Kidney (tissue), 22 donors: ENCODE measurements at places on chromosomes 12 and 14.
A peak's percentile ranks its signal among the peaks of the same experiment; 100 is the strongest.

DNA sequence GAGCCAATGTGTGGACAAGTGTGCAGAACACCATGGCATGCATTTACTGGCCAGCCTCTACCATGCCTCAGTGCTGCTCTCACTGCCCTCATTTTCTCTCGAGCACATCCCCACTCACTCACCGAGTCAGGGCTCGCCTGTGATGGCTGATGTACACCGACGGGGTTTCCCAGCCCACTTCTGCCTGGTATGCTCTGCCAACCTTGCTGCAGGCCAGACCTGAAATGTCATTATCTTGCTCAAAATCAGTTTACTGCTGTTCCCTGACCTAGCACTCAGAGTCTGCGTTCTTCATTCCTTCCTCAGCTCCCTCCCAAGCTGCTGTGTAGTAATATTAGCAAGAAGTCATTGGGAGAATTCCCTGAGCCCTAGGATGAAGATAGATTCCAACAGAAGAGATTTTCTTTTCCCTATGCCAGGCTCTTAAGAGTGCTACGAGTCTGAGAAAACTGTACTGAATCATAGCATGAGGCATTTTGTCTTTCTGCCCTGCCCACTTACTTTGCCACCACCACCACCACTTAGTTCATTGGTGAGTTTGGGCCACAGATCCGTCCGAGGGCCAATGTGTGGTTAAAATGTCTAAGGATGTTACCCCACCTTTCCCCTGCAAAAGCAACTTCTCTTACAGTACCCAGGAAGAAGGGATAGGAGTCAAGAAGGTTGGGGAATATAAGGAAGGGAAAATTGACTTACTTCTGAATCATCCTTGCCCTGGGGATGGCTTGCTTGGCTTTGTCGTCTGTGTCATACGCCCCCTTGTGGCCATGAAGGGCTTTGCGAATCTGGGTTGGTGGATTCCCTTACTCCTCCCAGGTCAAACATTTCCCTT is 51.0 kb downstream of the BMAL2 start:
- peak; percentile 82 for DNase-seq

DNA sequence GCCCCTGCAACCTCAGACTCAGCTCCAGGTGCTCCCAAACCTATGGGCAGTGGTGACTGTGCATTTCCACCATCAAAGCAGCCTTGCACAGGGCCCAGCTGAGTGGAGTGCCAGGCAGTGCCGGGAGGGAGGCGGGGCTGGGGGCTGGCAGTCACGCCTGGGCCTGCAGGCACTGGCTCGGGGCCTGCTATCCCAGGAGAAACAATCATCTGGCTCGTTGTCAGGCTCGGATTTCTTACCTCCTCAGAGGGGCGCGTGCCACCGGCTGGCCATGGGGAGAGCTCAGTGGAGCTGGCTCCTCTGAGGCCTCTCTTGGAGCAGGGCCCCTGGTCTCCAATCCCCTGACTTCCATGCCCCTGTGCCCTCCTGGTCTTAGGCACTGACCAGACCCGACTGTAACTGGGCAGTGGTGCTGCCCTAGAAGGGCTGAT is 20.2 kb upstream of the PPP1R13B start:
- DNase-seq: peak; percentile 88

DNA sequence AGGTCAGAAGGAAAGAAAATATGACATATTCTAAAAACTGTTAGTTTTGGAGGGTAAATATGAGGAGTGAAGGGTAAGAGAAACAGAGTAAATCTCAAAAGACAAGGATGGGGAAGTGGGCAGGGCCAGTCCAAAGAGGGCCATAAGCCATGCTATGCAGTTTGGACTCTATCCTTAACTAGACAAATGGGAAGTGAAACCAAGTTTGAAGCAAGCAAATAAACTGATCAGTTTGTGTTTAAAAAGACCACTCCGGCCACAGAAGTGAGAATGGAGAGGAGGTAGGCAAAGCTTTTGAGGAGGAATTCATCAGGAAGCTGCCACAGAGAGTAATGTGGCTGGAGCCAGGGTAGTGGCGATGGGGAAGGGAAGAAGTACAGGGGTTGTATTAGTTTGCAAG is 37.5 kb upstream of the DAAM1 start:
- no peak for DNase-seq

DNA sequence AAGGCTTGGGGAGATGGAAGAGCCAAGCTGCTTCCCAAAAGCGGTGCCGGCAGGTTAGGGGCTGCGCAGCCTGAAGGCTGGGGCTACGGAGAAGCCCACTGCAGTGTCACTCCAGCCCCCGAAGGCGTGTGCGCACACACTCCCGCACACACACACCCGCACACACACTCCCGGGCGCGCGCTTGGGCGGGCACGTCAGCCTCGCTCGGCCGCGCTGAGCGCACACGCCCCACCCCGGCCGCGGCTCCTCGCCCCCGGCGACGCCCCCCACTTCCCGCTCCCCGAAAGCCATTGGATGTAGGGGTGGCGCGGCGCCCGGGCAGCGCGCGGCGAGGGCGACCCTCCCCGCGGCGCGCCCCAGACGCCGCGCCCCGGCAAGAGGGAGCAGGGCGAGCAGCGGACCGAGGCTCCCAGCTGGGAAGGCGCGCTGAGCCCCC is at the start of gene KCNK10:
Gene KCNK10 (minus strand): TSS at position 184 of the 437 bp plus-strand sequence. CDS start 471 bp downstream, outside the sequence.
- DNase-seq: no peak

DNA sequence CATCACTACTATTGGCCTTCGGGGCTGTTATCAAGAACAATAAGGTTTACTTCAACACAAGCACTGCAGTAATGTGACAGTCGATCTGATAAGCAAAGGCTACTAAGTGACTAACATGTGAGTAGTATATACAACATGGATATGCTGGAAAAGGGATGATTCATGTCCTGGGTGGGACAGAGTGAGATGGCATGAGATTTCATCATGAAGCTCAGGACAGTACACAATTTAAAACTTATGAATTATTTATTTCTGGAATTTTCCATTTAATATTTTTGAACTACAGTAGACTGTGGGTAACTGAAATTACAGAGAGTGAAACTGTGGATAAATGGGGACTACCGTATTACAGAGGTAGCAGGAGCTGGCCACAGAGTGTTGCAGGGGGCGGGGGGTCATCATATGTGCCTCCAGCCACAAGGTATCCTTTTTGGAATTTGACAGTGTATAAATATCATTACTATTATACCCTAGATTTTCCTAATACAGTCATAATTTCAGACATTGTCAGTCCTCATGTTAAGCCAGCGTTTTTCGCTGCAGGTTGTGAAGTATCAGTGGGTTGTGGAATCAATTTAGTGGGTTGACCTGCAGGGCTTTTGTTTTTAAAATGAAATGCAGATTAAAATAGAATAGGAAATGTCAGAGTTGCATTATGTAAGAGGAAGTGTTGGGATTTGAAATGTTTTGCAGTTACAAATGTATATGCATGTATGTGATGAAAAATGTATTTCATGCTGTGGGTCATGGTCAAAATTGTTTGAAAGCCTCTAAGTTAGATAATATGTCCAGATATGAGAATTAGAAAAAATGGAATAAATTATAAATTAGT is 148.0 kb upstream of the NUDT4 start:
- no peak for DNase-seq

GRCh38 chr12:69949311-69950002 is 124.4 kb downstream of the MYRFL start:
- no peak for DNase-seq

GRCh38 chr14:95370076-95370475 is 50.4 kb upstream of the CLMN start:
- no peak for DNase-seq

- peak; percentile 67 for DNase-seq
Measured at GRCh38 chr12:65881348-65881961, 57.2 kb downstream of the HMGA2 start.

DNA sequence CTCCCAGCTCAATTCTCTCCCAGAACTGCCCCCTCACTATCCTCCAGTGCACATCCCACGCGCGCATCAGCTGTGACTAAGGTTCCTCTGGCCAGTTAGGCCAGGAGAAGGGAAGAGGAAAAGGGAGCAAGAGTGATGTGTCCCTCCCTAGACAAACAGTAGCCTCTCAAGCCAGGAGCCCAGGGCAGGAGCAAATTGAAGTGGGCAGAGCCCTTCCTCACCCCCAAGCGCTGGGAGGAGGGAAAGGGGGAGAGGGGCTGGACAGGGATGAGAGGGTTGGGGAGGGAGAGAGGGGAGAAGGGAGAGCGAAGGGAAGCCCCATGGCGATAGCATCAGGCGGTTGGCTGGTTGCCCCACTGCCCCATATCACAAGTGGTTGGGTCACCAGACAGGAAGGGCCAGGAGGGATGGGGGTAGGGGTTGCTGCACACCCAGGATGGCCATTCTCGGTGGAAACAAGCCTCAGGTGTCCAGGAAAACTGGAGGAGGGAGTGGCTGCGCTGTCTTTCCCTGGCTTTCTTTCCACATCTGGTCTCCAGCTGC is 1.1 kb downstream of the CD63 start:
- DNase-seq: peak; percentile 67

DNA sequence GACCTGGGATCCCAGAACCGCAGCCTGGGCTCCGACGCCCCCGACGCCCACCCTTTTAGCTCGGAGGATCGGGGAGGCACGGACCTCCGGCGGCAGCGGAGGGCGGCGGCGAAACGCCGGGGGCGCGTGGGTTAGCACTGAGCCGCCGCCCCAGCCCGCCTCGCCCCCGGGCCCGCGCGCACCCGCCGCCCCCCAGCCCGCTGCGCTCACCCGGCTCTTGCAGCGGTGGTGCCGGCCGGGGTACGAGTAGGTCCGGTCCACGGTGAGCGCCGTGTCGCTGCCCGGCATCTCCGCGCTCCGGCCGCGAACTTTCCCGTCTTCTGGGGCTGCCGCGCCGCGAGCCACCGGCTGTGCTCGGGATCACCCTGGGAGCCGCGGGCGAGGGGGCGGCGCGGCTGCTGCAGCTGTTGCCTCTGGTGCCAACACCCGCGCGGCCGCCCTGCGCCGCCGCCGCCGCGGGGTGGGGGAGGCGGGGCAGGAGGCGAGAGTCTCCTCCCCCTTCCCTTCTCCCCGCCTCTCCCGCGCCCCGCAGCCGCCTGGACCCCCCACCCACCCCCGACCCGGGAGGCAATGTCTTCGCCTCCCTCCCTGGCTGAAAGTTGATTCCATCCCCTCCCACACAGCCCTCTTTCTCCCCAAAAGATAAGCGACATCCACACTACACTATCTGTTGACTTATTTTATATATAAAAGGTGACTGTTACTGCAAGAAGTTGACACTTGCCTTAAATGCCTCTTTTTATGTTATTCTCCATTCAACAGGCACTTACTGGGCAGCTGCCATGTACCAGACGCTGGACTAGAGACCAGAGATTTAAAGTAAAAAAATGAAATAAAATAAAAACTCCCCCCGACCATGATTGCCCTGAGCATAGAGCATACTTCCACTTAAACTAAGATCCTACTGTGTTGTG is at the start of gene TMCC3:
Gene TMCC3 (minus strand): TSS at position 415 of the 914 bp plus-strand sequence. CDS start 127 bp downstream, at position 288.
- peak; percentile 77 for DNase-seq

GRCh38 chr12:96403870-96404269 is 3.6 kb upstream of the CDK17 start:
- DNase-seq: no peak

DNA sequence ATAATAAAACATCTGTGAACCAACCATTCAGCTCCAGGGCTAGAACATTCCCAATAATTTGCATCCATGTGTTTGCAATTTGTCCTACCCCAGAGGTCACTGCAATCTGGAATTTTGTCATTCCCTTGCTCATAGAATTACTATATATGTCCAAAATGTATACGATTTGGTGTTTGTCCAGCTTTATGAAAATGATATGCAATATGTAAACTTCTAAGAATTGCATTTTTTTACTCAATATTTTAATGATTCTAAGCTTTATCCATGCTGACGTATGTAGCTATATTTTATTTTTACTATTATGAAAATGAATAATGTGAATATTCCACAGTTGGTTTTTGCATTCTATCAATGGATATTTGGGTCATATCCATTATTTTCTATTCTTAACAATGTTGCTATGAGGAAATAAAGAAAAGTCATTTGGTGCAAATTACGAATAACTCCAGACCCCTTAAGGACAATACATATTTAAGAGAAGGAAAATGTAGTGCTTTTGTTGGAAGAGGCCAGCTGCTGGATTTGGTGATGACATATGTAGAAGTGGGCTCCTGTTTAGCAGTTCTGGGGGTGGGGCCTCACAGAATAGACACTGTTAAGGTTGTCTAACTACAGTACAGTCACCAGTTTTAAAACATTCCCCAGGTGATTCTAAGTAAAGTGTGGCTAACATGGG is 139.4 kb downstream of the SLC38A4 start:
- no peak for DNase-seq

GRCh38 chr12:96400631-96401075 is 414 bp upstream of the CDK17 start:
- peak; percentile 75 for DNase-seq

GRCh38 chr12:130880411-130880885 is 8.6 kb downstream of the RAN start:
- no peak for DNase-seq

GRCh38 chr12:127051139-127051538 is 1215.8 kb upstream of the TMEM132C start:
- no peak for DNase-seq

DNA sequence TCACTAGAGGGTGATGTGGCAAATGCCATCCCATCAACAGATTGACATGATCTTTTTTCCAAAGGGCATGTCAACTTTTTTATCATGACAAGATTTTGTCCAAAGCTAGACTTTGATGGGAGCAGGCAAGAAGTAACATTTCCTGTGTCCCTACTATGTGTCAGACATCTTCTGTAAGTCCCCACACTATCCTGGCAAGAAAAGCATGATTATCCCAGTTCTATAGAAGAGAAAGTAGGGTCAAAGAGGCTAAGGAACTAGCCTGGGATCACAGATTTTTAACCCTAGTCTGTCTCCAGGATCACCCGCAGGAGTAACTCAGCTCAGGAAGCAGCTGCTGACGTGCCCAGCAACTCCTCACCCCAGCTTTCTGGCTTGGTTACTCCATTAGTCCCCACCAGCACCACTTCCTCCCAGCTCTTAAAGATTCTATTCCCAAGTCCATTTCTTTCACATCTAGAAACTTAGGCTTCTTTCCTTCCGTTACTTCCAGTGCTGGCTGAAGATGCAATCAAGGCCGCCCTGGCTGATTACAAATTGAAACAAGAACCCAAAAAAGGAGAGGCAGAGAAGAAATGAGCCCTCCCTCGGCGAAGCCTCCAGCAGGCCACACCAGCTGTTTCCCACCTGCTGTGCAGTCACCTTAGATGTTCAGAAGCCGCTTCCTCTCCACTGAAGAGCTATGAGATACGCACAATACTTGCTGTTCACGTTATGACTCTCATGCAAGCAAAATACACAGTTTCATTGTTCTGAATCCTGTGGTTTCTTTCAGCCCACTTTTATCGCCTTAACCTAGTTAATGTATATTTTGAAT is 6.2 kb downstream of the ISCU start:
- DNase-seq: no peak

DNA sequence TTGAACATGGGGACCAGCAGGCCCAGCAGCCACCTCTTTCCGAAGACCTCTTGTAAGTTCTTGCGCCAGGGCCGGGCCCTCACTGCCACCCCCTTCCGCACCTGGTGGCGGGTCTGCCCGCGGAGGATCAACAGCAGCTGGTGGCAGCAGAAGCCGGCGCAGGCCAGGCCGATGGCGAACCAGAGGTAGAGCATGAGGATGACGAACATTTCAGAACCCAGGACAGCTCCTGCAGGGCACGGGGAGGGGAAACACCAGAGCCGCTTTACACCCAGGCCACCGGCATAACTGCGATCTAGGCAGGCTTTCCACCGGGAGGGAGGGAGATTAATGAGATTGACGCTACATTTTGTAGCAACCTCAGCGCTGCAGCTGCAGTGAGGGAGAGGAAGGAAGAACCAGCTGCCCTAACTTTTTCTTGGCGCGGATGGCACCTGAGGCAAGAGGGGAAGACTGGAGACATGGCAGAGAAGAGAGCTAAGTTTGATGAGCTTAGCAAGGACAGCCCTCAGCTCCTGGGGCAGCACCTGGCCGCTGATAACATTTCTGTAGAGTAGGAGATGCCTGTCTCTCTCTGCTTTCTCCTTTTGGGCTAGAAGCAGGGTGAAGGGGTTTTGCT is 7.8 kb downstream of the ZDHHC22 start:
- peak; percentile 95 for DNase-seq

GRCh38 chr14:23572524-23572828 is 4.9 kb upstream of the AP1G2 start:
- no peak for DNase-seq
